ENCODE measurements at places on chromosomes 4 and X.

GRCh38 chrX:84712621-84713020 is 210.4 kb upstream of the HDX start:
- H3K36me3 ChIP-seq: no peaks in the 10 kb centered on the region
- no peaks in the 10 kb centered on the region for H3K27me3 ChIP-seq
- H3K4me1 ChIP-seq: no peaks in the 10 kb centered on the region
- no peak overlapping the region for H3K4me3 ChIP-seq
- no peak for DNase-seq

DNA sequence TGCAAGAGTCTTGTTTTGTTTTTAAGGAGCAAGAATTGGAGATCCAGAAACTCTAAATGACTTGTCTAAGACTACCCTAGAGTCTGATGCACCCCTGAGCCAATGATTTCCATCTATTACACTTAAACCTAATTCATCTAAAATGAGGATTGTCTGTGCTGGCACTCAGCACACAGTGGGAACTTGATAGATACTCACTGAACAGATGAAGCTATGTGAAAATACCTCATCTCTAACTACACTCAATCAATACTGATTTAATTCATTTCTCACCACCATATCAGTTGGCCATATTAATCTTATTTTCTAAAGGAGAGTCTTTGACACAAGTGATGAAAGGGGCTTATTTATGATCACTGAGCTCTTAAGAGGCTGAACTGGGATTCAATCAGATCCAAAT is 262.1 kb downstream of the HS3ST1 start:
- H3K27ac ChIP-seq: no peak overlapping the region
- no peaks in the 10 kb centered on the region for H3K4me1 ChIP-seq
- H3K36me3 ChIP-seq: no peaks in the 10 kb centered on the region
- H3K27me3 ChIP-seq: no peaks in the 10 kb centered on the region
- DNase-seq: no peak
- H3K4me3 ChIP-seq: no peak overlapping the region

DNA sequence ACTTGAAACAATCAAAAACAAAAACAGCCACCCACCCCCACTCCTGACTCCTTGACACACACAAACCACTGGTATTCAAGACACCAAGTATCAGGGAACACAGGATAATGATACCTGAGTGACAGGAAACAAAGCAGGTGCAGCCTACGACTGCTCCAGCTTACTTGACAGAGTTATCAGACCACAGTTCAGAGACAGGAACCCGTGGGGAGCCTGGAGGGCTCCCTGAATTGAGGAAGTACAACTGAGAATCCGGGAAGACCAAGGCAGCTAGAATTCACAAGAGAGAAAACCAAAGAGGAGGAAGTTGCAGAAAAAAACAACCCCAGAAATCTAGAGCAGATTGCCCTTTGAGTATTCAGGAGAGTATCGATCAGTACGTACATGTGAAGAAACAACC is 20.5 kb downstream of the COMMD8 start:
- no peaks in the 10 kb centered on the region for H3K27me3 ChIP-seq
- no peak overlapping the region for H3K4me3 ChIP-seq
- no peaks in the 10 kb centered on the region for H3K36me3 ChIP-seq
- no peaks in the 10 kb centered on the region for H3K4me1 ChIP-seq

GRCh38 chr4:36358173-36358572 is 76.8 kb downstream of the DTHD1 start:
- H3K27ac ChIP-seq: no peak overlapping the region
- H3K27me3 ChIP-seq: no peaks in the 10 kb centered on the region
- no peak for DNase-seq
- H3K36me3 ChIP-seq: no peaks in the 10 kb centered on the region
